ENCODE measurements at places on chromosomes 1 and 21.

DNA sequence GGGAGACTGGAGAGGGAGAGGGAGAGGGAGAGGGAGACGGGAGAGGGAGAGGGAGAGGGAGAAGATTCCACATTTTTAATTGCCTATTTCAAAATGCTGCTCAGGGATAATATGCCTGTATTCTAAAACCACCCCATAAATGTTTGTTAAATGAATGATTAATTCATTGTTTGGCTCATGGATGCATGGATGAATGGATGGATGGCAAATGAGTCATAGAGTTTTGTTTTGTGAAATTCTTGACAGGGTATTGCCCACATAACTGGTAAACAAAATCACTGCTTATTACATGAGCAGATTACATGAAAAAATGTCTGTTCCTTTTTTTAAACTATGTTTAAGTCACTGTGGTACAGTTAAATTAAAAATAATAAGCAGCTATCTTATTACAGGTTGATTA lies 220.4 kb downstream of the ZP4 start:
- no peak for DNase-seq

- DNase-seq, result no peak
Measured at GRCh38 chr1:229032375-229032774, 238.5 kb upstream of the RAB4A start.

DNA sequence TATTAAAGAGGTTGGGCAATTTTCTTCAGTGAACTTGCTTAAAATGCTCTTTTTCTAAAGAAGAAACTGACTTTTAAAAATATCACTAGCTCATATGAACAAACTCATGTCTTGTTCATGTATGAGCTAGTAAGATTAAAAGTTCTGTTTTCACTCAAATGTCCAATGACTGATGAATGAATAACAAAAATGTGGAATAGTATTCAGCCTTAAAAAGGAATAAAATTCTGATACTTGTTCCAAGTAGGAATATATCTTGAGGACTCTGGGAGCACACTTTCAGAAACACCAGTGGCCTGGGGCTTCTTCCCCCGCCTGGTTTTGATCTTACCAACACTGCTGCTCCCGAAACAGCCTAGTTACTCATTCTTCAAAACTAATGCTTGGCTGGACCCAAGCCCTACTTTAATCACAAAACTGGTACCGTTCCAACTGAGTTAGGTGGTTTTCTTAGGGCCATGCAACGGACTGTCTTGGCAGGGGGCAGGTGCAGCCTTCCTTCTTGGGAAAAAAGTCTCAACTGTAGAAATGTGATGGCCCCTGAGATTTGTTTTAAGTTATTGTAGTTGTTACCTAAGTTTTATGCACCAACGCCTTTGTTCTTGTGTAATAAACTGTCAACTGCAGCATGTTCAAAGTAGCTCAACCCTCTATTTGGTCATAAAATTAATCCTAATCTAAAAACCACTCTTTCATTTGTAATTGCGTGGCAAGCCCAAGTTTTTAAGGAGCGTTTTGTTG lies 116.0 kb downstream of the ETS2 start:
- no peak for DNase-seq

DNA sequence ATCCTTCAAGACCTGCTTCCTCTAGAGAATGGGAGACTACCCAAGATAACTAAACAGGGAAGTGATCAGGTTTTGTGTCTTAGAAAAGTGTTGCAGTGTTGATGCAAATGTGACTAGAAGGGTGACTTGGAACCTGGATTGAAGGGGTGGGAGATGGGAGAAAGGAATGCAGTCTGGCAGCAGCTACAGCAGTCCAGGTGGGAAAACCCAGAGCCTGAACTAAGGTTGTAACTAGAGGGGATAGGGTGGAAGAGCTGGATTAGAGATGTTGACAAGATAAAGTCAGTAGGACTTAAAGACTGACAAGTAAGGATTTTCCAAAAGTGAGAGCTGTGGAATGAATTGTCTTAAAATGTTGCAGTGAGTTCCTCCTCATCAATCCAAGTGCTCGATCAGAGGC lies 7.1 kb upstream of the SHISA4 start:
- DNase-seq, result no peak

DNA sequence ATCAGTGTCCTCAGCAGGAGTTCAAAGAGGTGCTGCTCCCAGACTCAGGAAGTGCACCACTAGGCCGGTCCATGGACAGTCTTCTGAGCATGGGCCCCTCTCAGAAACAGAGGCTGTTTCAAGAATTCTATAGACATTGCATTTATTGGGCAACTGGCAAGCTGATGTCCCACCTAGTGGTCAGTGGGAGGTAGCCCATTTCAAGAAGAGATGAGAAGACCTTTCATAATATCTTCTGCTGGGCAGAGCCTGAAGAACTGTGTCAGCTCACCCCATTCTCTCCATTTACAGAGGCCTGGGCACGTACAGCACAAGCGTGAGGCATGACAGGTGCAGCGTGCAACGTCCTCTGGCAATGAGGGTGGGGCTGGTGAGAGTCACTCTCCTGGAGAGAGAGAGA lies 216.0 kb downstream of the DYRK1A start:
- DNase-seq, result no peak

GRCh38 chr1:205142102-205142469 lies 20.3 kb upstream of the RBBP5 start:
- DNase-seq, result no peak

DNA sequence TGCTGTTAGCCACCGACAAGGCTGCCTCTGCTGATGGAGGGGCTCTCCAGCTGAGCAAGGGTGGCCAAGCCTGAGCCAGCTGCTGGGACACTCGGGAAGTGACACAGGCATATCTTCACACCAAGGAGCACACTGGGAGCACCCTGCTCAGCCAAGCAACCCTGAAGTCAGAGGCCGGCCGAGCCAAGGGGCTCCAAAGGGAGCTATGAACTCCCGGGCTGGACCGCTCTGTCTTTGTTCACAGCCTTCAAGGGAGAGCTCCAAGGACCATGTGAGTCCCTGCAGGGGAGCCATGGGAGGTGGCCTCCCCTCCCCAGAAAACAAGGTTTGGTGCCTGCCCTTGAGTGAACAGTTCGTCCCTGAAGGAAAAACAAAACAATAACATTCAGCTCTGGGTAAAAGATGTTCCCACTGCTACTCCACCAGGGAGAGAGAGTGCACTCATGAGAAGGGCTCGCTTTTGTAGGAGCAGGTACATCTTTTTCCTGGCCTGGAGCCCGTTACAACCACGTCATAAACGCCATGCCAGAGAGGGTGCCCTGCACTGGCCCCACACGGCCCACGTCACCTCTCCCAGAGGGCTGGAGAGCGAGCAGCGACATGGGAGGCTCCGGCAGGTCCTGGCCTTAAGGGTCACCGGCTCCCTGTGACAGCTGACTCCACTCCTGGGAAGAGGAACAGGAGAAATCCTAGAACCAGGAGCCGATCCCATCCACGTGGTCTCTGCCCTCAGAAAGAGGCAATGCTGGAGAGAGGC lies 56.3 kb upstream of the SLC25A33 start:
- no peak for DNase-seq

DNA sequence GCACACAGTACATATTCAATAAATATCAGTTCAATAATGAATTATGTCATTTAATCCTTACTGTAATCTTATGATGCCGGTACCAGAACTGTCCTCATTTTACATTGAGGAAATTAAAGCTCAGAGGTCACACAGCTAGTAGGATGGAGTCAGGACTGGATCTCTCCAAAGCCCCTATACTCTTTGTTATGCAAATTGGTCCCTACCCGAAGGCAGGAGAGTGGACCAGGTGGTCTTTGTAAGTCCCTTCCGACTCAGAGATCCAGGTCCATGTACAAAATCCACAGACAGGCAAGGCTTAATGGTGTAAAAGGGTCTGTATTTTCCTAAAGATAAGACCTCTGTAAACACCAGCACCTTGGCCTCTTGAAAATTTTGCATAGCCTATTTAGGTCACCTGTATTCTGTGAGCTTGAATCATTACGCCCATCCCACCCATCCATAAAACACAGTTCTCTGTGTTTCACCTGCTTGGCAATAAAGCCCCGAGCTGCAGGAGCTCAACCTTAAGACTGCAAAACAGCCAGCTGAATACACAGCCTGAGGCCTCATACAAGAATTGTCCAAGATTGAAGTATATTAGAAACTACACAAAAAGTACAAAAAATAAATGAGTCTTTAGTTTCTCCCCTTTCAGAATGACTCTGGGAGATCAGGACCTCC lies 41.7 kb downstream of the PLXNA2 start:
- no peak for DNase-seq

GRCh38 chr1:68085752-68086151 lies 35.3 kb upstream of the DIRAS3 start:
- DNase-seq, result no peak

- no peak for DNase-seq
Measured at GRCh38 chr1:68270951-68271350, 38.6 kb upstream of the WLS start.

Measured in putamen (tissue), 1 donor.